MCF 10A (cell line): ENCODE measurements at places on chromosomes 1 and 21. TPM values are rescaled to one million over a fixed set of nuclear protein-coding genes. Genes with fewer than 3 reads are reported as not detected.

DNA sequence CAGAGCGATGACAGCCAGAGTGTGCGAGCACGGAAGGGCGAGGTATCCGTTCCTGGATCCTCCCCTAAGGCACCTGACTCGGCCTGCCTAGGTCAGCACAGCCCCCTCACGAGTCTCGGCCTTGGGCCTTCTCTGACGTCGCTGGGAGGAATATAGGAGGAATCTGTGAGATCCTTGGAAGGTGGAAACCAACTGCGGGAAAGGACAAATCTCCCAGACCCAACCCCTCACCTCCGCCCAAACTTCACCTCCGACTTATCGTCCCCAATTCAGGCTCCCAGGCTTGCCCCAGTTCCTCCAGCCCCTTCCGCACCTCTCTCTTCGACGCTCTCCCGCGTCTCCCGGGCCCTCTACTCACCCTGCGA, 494 bp downstream of the APH1A start:
- DNase-seq, result peak; percentile 56

CRYBG2 gene
- total RNA-seq, result 8.6 and 14.2 TPM in 2 replicates

GRCh38 chr21:38293765-38294164, 37.0 kb downstream of the KCNJ15 start:
- no peak for DNase-seq

PHF13 gene
- total RNA-seq, result 10.3 and 12.7 TPM in 2 replicates

GRCh38 chr1:206117151-206117948, at the start of gene AVPR1B:
Gene AVPR1B (minus strand): TSS chr1:206117388. CDS start chr1:206116890, 498 bp downstream.
- DNase-seq, result no peak

CYP4A11 gene
- total RNA-seq, result not detected in 2 replicates

BARHL2 gene
- total RNA-seq, result not detected in 2 replicates

GRCh38 chr21:16269476-16269875, 539.7 kb downstream of the USP25 start:
- DNase-seq, result no peak

CD1B gene
- not detected in 2 replicates for total RNA-seq

HNRNPCL4 gene
- not detected in 2 replicates for total RNA-seq

DNA sequence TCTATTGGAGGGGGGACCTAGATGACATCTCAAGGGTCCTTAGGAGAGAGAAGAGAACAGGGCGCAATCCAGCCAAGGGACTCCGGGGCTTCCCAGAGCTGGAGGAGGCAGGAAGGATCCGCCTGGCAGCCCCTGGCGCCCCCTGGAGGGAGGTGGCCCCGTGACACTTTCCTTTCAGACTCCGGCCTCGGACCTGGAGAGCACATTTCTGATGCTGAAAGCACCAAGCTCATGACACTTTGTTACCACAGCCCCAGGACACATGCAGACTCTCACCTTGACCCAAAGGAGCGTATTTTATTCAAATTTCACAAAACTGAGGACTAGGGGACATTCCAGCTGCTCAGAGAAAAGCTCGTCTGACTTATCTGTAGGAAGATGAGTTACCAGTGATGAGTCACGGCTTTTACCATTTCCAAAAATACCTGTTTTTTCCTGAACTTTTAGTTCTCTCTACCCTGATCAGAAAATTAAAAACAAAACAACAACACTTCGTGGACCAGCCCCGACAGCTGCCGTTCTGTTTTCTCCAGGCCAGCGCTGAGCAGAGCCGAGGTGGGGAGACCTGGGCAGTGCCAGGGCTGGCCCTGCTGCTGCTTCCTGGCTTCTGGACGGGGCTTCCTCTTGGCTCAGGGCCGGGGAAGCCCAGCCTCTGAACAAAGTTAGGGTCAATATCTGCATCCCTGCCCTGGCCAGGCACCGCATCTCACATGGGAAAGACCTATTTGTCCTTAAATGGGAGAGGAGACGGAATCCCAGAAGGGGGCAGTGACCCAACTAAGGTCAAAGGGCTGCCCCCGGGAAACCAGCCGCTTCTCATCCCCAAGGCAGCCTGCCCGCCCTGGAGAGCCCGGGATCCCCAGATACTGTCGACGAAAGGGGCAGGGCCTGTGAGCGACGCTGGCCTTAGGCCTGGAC, 21.6 kb upstream of the POFUT2 start:
- DNase-seq, result peak; percentile 61

MEGF6 gene
- 12.9 and 14.3 TPM in 2 replicates for total RNA-seq

GRCh38 chr1:186139701-186140100, 235.4 kb downstream of the TPR start:
- DNase-seq, result no peak

DNA sequence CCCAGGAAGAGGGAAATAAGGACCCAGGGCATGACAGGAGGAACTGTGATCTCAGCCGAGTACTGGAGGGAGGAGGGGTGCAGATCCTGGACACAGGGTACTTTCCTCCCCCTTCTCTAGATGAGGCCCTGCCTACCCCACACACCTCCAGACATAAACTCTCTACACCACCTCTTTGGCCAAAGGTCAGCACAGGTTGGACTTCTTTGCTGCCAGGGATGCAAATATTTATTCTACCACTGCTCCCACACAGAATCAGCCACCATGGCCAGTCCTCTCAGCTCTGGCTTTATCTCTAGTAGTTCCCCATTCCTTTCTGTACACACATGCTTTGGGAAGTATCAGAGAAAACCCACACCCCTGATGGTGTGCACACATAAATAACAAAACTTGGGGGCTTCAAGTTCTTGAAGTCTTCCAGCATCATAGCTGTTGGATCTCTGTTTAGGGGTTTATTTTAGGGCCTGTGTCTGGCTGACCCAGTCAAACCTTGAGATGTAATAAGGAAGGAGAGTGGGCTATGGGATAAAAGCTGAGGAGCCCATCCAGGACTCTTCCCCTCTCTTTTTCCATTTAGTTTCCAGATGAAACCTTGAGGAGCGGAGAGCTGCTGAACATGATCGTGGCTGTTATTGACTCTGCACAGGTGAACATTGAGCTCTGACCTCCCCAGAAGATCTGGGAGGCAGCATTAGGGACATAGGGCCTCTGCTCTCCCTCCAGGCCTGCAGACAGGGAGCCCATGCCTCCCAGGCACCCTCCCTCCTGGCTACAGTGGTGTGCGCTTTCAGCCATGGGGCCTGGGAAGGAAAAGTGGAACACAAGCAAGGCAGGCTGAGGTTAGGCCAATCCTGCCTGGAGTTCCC, 6.7 kb upstream of the SLC27A3 start:
- DNase-seq, result no peak

DNA sequence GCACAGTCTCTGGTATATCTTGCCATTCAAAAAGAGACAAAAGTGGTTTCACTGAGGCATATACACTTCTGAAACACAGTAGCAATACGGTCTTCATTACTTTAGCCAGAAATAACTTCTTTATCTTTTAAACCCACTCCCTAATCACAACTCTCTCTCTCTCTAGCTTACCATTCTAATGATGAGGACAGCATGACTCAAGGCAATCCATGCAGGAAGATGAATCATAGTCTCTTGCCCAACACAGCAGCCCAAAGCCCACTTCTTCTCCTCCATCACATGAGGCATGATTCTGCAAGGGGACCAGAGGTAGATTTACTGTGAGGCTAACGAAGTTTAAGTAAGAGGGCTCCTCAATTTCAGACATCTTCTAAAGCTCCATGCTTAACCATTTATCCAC, 285.0 kb upstream of the NR5A2 start:
- peak; percentile 96 for DNase-seq

DNA sequence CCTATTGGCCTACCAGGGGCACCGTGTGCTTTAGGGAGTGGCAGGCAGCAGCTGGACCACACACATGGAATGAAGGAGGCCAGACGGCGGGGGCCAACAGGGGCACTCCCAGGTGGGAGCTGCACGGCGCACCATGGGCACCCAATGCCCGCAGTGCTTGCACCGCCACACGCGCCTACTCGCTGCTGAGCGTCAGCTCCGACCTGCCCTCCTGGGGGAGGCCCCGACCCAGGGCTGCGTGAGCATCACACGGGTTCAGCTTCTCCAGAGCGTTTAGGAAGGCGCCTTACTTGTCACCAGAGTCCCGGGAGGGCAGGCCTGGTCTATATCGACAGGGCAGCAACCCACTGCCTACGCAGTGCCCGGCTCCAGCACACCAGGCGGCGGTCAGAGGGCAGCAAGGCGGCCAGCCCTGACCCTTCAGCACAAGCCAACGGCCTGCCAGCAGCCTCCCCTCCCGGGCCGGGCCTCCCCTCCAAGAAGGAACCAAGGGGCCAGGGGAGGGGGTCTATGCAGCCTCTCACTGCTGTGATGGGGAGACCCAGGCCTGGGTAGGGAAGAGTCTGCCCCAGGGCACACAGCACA, 64.9 kb downstream of the ARHGEF16 start:
- no peak for DNase-seq

GRCh38 chr1:1020000-1020404, at the start of gene AGRN:
Gene AGRN (plus strand): TSS chr1:1020120. CDS start chr1:1020173, 53 bp downstream.
- DNase-seq, result no peak

DNA sequence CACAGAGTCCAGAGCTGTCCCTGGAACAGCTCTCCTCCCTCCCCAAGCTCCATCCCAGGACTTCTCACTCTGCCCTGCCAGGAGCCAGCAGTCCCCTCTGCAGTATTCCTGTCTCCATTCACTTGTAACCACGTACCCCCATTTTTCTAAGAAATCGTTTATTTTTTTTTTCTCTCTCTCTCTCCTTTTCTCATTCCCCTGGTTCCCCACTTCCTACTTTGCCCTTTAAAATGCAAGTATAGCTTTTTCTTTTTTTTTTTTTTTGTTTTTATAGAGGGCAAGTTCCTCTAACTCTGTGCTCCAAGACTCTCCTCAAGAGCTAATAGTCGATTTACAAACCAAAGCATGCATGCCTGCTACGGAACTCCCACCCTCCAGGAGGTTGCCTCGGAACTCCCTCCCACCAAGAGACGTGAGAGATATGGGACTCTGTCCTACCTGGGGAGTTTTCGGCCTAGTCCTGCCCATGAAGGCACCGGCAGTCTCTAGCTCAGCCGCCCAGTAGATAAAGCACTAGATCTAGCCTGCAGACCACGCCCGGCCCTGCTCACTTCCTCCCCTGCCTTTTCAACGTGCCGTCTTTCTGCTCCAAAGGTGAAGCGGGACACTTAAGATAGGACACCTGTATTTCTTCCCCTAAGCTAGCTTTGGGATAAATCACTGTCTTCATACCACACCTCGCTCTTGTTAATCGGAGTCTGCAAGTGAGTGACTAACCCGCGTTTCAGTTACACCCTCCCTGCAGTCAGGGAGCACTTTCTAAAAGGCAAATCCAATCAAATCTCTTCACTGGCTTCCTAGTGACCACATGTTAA, 27.7 kb downstream of the TNFRSF9 start:
- no peak for DNase-seq

- DNase-seq, result peak; percentile 79
These were observed 42.5 kb upstream of the POFUT2 start for GRCh38 chr21:45330075-45330781.

MNDA gene
- not detected in 2 replicates for total RNA-seq

SERINC2 gene
- 117 and 140 TPM in 2 replicates for total RNA-seq

DNA sequence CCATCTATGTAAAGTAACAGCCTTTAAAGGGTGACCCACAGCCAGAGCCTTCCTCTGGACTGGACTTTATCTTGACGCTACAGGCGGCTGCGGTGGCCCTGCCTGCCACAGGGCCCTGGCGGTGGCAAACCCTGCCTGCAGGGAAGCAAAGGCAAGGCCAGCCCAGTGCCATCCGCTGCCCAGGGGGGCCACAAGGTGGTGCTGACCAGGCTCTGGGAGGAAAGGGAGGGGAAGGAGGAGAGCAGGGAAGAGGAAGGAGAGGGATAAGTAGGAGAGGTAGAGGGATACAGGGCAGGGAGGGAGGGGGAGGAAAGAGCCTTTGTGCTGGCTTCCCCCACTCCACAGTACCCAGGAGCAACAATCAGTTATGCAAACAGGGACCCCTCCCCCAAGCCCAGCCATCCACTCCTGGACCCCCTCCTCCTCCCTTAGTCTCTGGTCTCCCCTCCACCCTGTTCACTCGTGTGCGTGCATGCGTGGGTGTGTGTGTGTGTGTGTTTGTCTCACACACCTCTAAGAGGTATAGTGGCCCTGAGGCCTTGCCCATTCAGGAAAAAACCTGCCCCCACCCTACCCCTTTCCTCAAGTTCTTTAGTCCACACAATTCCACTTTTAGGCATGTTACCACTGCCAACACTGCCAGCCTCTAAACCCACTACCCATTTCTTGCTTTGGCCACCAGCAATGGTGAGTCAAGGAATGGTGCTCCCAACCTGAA, 30.3 kb downstream of the SSBP3 start:
- DNase-seq, result no peak

GRCh38 chr1:8463144-8463927, 145.4 kb downstream of the SLC45A1 start:
- DNase-seq, result no peak

PTGER3 gene
- total RNA-seq, result not detected in 2 replicates

GRCh38 chr1:169107603-169108208, 1.2 kb downstream of the ATP1B1 start:
- peak; percentile 54 for DNase-seq

- peak; percentile 56 for DNase-seq
These were observed 106.5 kb downstream of the PHTF1 start for GRCh38 chr1:113652771-113653170.

CFHR3 gene
- not detected in 2 replicates for total RNA-seq
